ENCODE measurements at places on chromosomes 2 and 18. TPM values are rescaled to one million over a fixed set of nuclear protein-coding genes. Genes with fewer than 3 reads are reported as not detected.

Gene C2orf72
- 0.05 TPM for total RNA-seq

- DNase-seq = no peak
Measured at GRCh38 chr18:76476665-76477561, 18.1 kb downstream of the ZNF516 start.

DNA sequence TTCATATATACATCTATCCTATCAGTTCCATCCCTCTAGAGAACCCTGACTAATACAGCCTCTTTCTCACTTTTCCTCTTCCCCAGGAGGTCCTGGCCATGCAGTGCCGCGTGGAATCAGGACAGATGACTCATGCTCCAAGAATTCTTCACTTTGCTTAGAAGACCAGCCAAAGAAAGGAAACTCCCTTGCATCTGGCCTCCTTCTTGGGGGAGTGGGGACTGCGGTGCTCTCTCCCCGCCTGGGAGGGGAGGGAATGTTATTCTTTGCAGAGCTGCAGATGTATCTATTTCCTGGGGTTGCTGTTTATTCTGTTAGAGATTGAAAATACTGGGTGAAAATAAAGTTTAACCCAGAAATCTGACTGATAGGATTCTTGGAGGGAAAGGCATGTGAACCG lies 111.5 kb upstream of the SH3BP4 start:
- DNase-seq = no peak

- DNase-seq = no peak
Measured at GRCh38 chr2:132439703-132440398, 23.2 kb downstream of the GPR39 start.

DNA sequence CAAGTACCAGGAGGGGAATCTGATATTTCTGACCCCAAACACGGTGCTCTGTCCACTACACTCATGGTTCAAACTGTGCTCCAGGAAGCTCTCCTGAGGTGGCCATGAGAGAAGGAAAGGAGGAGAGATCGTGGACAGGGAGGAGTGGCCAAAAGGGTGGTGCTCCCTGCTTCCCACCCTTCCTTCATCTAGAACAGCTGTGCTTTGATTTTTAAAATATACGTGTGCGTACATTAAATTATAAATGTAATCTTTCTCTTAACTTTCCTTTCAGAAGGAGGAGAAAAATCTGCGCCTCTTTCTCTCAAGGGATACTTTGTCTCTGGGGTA lies 8.2 kb upstream of the CHRNA1 start:
- no peak for DNase-seq

GRCh38 chr2:162212366-162212765 lies 30.9 kb downstream of the FAP start:
- DNase-seq = no peak
